Neural progenitor cell (in vitro differentiated cells): ENCODE measurements at places on chromosomes 16 and 17. TPM values are rescaled to one million over a fixed set of nuclear protein-coding genes. Genes with fewer than 3 reads are reported as not detected.
A peak's percentile ranks its signal among the peaks of the same experiment; 100 is the strongest.

- H3K4me3 ChIP-seq: no peak overlapping the region
- H3K27ac ChIP-seq: no peak overlapping the region
- H3K4me1 ChIP-seq: peaks cover 3% of the 10 kb centered on the region
- no peaks in the 10 kb centered on the region for H3K27me3 ChIP-seq
- DNase-seq: no peak
These were observed 23.9 kb downstream of the CA10 start for GRCh38 chr17:52134641-52135040.

The PLCD3 gene
- 16.0 and 31.4 TPM in 2 replicates for total RNA-seq

- H3K27ac ChIP-seq: no peak overlapping the region
- no peaks in the 10 kb centered on the region for H3K36me3 ChIP-seq
- H3K4me3 ChIP-seq: peak overlapping the region; percentile 61
- peaks cover 32% of the 10 kb centered on the region for H3K4me1 ChIP-seq
These were observed 7.5 kb downstream of the NFE2L1 start for GRCh38 chr17:48055531-48056245.

DNA sequence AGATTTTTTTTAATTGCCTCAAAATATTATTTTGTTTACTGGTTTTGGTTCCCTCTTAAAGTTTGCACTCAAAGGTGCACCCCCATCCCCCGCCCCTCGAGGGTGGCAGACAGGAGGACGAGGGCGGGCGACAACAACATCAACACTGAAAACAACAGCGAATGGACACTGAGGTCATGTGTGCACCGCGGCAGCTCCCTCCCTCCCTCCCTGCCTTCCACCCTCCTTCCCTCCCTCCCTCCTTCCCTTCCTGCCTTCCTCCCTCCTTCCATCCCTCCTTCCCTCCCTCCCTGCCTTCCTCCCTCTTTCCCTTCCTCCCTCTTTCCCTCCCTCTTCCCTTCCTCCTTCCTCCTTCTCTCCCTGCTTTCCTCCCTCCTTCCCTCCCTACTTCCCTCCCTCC lies 1.5 kb upstream of the OSGIN1 start:
- peaks cover 10% of the 10 kb centered on the region for H3K4me1 ChIP-seq
- H3K27me3 ChIP-seq: peaks cover 20% of the 10 kb centered on the region
- H3K27ac ChIP-seq: no peak overlapping the region
- H3K36me3 ChIP-seq: no peaks in the 10 kb centered on the region
- DNase-seq: no peak

GRCh38 chr16:31458073-31458843 lies 1.0 kb upstream of the ARMC5 start:
- peak; percentile 69 for DNase-seq
- H3K4me1 ChIP-seq: peaks cover 17% of the 10 kb centered on the region
- H3K27ac ChIP-seq: peak overlapping the region; percentile 97
- no peaks in the 10 kb centered on the region for H3K36me3 ChIP-seq
- peak overlapping the region; percentile 70 for H3K4me3 ChIP-seq

GRCh38 chr16:11857161-11857560 lies 5.8 kb upstream of the RSL1D1 start:
- H3K27ac ChIP-seq: no peak overlapping the region
- no peak overlapping the region for H3K4me3 ChIP-seq

- H3K36me3 ChIP-seq: no peaks in the 10 kb centered on the region
- no peak overlapping the region for H3K4me3 ChIP-seq
- no peak overlapping the region for H3K27ac ChIP-seq
- H3K4me1 ChIP-seq: peaks cover 31% of the 10 kb centered on the region
These were observed 24.9 kb downstream of the CDC42EP4 start for GRCh38 chr17:73286863-73287296.

- no peak overlapping the region for H3K4me3 ChIP-seq
- no peak overlapping the region for H3K27ac ChIP-seq
- no peaks in the 10 kb centered on the region for H3K36me3 ChIP-seq
These were observed 10.2 kb downstream of the FLII start for GRCh38 chr17:18248300-18248731.

DNA sequence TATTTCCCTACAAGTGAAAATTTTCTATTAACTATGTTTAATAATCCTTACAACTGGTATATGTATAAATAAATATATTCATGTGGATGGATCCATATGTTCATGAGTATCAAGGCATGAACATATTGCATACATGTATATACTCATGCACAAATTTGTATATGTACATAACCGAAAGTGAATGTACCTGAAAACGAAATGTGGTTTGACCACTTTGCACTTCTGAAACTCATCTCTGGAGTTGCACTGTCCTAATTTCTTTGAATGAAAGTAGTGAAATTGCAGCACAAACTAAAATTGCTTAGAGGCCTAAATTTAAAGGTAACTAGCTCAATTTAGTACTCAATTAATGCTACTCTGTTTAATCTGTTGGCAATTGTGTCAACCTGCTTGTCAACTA lies 27.4 kb upstream of the GNAO1 start:
- no peak overlapping the region for H3K4me3 ChIP-seq
- H3K4me1 ChIP-seq: no peaks in the 10 kb centered on the region
- no peaks in the 10 kb centered on the region for H3K27me3 ChIP-seq
- no peak overlapping the region for H3K27ac ChIP-seq

The SKAP1 gene
- not detected in 2 replicates for total RNA-seq

The CMTM1 gene
- total RNA-seq: 2.9 TPM in 1 of 2 replicates, not detected in the other

DNA sequence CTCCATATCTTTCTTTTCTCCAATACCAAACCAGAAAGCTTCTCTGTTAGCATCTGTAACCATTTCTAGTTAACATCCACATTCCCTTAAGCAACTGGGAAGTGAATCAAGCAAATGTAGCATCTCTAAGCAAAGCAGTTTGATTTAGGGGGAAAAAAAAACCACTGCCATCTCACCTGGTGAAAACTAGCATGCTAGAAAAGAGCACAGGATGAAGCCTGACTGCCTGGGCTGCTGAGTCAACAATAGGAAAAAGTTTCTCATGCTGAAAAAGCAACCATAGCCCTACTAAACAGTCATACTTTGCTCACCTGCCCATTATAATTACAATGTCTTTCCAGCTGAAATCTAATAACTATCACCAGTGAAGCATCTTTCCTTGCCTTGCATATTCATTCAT lies 139.3 kb downstream of the ANKFN1 start:
- DNase-seq: no peak
- peaks cover 13% of the 10 kb centered on the region for H3K4me1 ChIP-seq
- no peak overlapping the region for H3K4me3 ChIP-seq
- no peak overlapping the region for H3K27ac ChIP-seq

- H3K4me1 ChIP-seq: no peaks in the 10 kb centered on the region
- no peak overlapping the region for H3K27ac ChIP-seq
- no peaks in the 10 kb centered on the region for H3K27me3 ChIP-seq
- H3K36me3 ChIP-seq: no peaks in the 10 kb centered on the region
These were observed 17.2 kb downstream of the SLC12A3 start for GRCh38 chr16:56882077-56882800.

GRCh38 chr16:2955779-2956578 lies 8.1 kb upstream of the KREMEN2 start:
- no peaks in the 10 kb centered on the region for H3K27me3 ChIP-seq
- H3K4me1 ChIP-seq: no peaks in the 10 kb centered on the region
- no peak for DNase-seq

DNA sequence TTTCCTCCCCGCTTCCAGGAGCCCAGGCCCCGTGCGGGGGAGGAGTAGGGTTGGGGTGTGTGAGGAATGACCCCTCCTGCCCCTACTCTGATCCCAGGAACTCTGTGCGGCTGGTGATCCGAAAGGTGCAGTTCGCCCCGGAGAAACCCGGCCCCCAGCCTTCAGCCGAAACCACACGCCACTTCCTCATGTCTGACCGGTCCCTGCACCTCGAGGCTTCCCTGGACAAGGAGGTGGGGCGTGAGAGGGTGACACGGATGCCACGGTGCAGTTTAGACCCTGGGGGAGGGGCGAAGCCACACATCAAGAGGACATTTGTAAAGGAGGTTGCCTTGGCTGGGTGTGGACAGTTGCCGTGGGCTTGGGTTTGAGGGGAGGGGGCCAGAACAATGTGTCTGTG lies 7.4 kb downstream of the ARRB2 start:
- H3K4me3 ChIP-seq: no peak overlapping the region
- H3K27me3 ChIP-seq: no peaks in the 10 kb centered on the region
- no peaks in the 10 kb centered on the region for H3K36me3 ChIP-seq
- no peak overlapping the region for H3K27ac ChIP-seq

GRCh38 chr16:48125888-48126287 lies 29.9 kb downstream of the ABCC12 start:
- no peaks in the 10 kb centered on the region for H3K27me3 ChIP-seq
- H3K4me1 ChIP-seq: no peaks in the 10 kb centered on the region
- no peak overlapping the region for H3K27ac ChIP-seq
- DNase-seq: no peak
- H3K4me3 ChIP-seq: no peak overlapping the region
- no peaks in the 10 kb centered on the region for H3K36me3 ChIP-seq

DNA sequence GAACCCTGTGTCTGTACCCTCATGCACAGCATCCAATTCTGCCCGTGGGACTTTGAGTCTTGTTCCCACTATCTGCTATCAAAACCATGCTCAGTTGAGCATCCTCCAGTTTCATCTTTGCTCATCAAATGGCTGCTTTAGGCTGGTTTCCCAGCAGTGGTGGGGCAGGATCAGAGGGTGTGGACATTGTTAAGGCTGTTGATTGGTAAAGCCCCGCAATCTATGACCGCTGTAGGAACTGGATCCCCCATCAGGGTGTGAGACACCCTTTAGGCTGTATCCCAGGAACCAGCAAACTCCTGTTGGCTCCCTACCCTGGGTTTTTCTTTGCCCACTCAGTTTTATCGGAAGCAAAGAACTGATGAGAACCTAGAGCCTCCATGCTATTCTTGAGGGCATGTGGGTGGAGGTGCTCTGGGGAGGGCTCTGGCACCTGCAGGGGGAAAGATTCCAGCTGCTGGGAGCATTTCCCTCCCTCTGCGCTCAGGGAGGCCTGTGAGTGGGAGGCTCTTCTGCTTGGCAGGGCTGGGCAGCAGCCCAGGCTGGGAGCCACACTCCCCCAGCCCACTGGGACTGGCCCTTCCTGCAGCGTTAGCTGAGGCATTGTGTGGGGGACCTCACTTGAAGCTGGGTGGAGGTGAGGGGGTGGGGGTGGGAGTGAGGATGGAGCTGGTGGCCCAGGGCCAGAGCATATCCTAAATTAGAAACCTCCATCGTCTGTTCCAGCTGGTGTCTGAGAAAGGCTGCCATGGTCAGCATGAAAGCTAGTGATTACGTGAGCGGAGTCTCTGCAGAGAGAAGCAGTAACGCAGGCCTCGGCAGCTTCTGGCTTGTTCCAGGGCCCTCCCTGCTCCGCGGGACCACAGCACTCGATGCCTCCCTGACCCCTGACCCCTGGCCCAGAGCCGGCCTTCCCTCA lies 160.6 kb downstream of the IRF8 start:
- DNase-seq: no peak
- H3K27ac ChIP-seq: no peak overlapping the region
- peaks cover 3% of the 10 kb centered on the region for H3K27me3 ChIP-seq
- no peaks in the 10 kb centered on the region for H3K4me1 ChIP-seq
- no peaks in the 10 kb centered on the region for H3K36me3 ChIP-seq

The MT1G gene
- 2.6 TPM in 1 of 2 replicates, not detected in the other for total RNA-seq

DNA sequence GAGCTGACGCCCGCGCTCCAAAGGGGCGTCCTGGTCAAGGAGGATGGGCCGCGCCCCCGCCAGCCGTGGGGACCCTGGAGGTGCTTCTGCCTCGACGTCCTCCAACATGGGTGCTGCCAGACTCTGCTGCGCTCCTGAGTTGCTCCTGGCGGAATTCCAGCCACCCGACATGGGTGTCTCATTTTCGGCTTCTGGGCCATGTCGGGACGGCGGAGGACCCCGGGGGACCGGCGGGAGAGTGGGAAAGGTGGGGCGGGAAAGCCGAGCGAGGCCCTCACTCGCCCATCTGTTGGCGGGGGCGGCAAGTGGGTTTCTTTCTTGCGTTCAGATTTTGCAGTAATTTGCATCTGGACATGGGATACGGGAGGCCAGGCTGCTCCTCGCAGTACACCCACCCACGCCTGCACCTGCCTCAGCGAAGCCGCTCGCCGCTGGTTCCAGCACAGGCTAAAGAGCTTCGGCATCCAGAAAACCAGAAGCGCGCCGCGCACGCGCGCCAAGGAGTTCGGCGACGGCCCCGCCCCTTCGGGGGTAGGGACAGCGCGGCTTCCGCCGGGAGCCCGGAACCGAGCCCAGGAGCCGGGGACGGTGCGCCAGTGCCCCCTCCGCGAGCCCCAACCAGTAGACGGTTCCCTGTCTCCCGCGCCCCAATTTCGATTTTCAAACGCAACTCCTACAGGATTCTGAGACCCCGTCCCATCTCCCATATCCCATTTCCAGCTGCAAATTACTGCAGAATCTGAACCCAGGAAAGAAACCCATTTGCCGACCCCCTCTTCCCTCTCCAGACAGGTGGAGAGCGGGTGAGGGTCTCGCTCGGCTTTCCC lies at the start of gene ARMC7:
TSS of gene ARMC7 (plus strand) at position 563 of the 827 bp plus-strand sequence. CDS start 320 bp downstream, outside the sequence.
- DNase-seq: peak; percentile 96
- H3K27ac ChIP-seq: no peak within 1 kb of the TSS
- no peaks in the 10 kb centered on the region for H3K36me3 ChIP-seq
- peak within 1 kb of the TSS; percentile 81 for H3K4me3 ChIP-seq
- H3K4me1 ChIP-seq: peaks cover 3% of the 10 kb centered on the region

The CD300A gene
- 0.28 TPM in 1 of 2 replicates, not detected in the other for total RNA-seq

GRCh38 chr17:19399750-19400450 lies 11.1 kb upstream of the RNF112 start:
- no peak overlapping the region for H3K27ac ChIP-seq
- DNase-seq: no peak
- H3K4me3 ChIP-seq: no peak overlapping the region
- no peaks in the 10 kb centered on the region for H3K36me3 ChIP-seq

GRCh38 chr17:16239931-16240330 lies 22.9 kb downstream of the PIGL start:
- DNase-seq: no peak
- H3K36me3 ChIP-seq: no peaks in the 10 kb centered on the region
- H3K4me3 ChIP-seq: no peak overlapping the region
- H3K27me3 ChIP-seq: no peaks in the 10 kb centered on the region
- H3K4me1 ChIP-seq: peaks cover 3% of the 10 kb centered on the region
- H3K27ac ChIP-seq: no peak overlapping the region

The SPATA32 gene
- not detected in 2 replicates for total RNA-seq

The CIBAR2 gene
- total RNA-seq: 0.43 TPM in 1 of 2 replicates, not detected in the other

The KRT32 gene
- not detected in 2 replicates for total RNA-seq

The ARHGDIG gene
- 0.84 TPM in 1 of 2 replicates, not detected in the other for total RNA-seq

- no peak overlapping the region for H3K4me3 ChIP-seq
- no peak overlapping the region for H3K27ac ChIP-seq
- no peak for DNase-seq
These were observed 22.5 kb upstream of the ADCY9 start for GRCh38 chr16:4138713-4139112.

GRCh38 chr17:5123343-5124124 lies 7.7 kb downstream of the USP6 start:
- no peak for DNase-seq
- peak overlapping the region; percentile 58 for H3K4me3 ChIP-seq
- no peak overlapping the region for H3K27ac ChIP-seq
- no peaks in the 10 kb centered on the region for H3K36me3 ChIP-seq
- peaks cover 29% of the 10 kb centered on the region for H3K27me3 ChIP-seq

GRCh38 chr17:9074131-9074530 lies 52.8 kb downstream of the NTN1 start:
- no peak overlapping the region for H3K27ac ChIP-seq
- H3K4me3 ChIP-seq: no peak overlapping the region
- DNase-seq: no peak
- H3K4me1 ChIP-seq: no peaks in the 10 kb centered on the region
- no peaks in the 10 kb centered on the region for H3K36me3 ChIP-seq

The TMIGD1 gene
- total RNA-seq: not detected in 2 replicates
